ENCODE measurements at places on chromosomes 13 and 19.

GRCh38 chr19:39372047-39372802, 18.7 kb downstream of the PAF1 start:
- DNase-seq, result no peak

GRCh38 chr19:33193865-33194362, at the start of gene LRP3:
Gene LRP3 (plus strand): TSS chr19:33194330. CDS start chr19:33194786, 456 bp downstream.
- no peak for DNase-seq

GRCh38 chr13:26222520-26223046, 469 bp upstream of the RNF6 start:
- DNase-seq, result no peak

DNA sequence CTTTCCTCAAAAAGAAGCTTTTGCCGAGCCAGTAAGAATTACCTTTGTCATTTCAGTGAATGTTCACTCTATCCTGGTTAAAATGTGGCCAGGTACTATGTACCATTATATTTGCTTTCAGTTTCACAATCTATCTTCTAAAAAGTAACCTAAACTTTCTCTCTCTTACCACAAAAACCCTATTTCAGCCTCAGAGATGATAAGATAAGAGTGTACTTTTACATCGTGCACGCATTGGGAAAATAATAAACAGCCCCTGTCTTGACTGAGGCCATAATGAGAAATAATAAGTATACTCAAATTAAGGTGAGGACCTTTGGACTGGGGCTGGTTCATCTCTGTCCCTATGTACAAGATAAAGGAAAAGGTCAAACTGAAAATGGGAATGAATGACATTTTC, 77.7 kb downstream of the ZNF726 start:
- no peak for DNase-seq

DNA sequence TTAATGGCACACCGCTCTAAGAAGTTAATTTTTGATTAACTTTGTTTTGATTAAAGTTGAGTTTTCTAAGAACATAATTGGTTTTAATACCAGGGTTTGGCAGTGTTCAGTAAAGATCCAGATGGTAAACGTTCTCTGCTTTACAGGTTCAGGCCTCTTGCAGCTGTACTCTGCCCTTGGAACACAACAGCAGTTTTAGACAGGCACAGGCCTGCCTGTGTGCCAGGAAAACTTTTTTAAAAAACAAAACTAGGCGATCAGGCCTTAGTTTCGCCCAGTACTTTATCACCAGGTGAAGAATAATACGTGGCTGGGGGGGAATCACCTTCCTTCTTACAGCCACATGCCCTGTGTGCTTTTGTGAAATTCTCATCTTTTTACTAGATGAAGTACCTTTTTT, 38.0 kb upstream of the TEX29 start:
- no peak for DNase-seq
